SK-N-MC (cell line): ENCODE measurements at places on chromosomes 13 and 19.

DNA sequence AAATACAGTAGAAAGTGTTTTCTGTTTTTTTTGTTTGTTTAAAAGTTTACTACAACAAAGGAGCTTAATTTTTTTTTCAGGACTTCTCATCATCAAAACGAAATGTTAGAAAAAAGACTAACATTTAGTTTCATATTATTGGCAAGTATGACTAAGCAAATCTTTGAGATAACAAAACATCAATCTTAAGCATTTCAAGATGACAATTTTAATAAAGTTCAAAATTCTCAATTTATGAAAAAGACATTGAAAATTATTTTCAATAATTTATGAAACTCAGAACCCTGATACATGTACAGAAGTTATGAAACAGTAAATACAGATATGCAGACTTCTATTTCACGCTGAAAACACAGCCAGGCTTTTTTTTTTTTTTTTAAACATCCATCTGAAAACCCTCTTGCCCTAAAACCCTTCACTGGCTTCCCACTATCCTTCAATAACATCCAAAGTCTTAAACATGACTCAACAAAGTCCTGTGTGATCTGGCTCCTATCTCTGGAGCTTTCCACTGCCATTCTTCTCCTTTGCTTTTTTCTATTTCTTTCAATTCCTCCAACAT, 3.9 kb downstream of the RBM26 start:
- no peak for DNase-seq

GRCh38 chr13:75345193-75345592, 136.8 kb downstream of the TBC1D4 start:
- no peak for DNase-seq

DNA sequence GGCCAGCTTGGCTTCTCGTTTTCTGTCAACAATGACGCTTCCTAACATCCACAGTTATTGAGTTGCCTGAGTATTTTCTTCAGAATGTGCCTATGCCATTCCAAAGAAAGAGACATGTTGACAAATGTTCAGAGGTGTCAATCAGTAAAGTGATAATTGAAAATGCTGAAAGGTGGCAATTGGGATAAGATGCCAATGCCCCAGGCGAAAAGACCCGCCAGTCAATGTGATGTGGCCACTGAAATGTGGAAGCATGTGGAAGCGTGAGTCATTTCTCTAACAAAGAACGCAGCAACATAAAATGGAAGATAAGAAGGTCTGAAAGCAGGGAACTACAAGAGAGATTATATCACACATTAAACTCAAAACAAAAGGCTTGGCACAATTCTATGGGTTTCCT, 882.2 kb upstream of the SLC10A2 start:
- DNase-seq = no peak

DNA sequence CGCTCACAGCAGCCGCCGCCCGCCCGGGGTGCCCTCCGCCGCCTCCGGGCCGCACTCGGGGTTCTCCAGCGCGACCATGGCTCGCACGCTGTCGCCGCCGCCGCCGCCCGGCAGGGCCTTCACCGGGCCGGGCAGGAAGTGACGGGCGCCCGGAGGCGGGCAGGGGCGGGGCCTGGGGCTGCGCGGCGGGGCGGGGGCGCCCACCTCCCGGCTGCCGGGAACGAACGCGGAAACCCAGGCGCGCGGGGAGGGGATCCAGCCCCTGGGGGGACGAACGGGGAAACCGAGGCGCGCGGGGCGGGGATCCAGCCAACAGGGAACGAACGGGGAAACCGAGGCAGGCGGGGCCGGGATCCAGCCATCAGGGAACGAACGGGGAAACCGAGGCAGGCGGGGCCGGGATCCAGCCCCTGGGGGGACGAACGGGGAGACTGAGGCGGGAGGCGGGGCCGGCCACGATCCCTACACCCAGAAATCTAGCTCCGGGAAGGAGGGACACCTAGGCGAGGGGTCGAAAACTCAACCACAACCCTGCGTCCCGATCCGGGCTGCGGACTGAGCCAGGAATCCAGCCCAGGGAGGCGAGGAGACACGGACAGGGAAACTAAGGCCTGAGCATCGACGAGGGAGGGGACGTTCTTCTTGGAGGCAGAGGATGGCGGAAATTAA, at the start of gene R3HDM4:
Gene R3HDM4 (minus strand): TSS at position 140 of the 669 bp plus-strand sequence. CDS start 62 bp downstream, at position 78.
- no peak for DNase-seq

DNA sequence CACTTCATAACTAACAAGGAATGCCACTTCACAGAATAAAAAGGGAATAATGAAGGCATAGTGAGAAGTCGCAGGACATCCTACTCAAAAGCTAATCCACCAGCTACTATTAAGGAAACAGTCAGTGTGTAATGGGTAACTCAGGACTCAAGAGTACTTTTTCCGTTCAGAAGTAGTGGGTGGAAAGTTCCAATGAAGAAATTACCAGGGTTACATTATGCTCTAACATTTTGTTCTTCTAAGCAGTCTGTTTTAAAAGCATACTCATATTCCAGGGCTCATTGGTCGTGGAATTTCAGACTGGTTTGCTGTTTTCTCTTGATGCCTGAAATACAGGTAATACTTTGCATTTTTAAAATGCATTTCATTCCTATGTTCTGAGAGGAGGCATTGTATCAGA, 222.4 kb upstream of the IRS2 start:
- no peak for DNase-seq

GRCh38 chr19:51706885-51707284, 13.8 kb downstream of the SPACA6 start:
- no peak for DNase-seq

- no peak for DNase-seq
Measured at GRCh38 chr19:50398675-50399367, 14.7 kb downstream of the POLD1 start.

- no peak for DNase-seq
Measured at GRCh38 chr19:18000480-18000914, 7.5 kb upstream of the ARRDC2 start.

DNA sequence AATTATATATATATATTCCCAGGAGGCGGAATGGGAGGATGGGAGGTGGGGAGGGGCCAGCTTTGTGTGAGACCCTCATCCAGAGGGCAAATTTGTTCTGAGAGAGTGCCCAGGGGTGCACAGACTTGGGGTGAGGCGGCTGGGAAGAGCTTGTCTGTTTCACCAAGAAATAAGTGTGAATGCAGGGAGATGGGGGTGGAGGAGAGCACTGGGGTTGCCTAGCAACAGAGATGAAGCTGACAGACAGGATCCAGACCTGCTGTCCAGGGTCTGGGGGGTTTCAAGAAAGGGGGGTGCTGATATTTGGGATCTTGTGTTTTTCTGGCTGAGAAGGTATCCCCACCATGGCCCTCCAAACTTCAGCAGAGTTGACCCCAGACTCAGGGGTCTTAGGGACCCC, 18.6 kb upstream of the TNFAIP8L1 start:
- no peak for DNase-seq

GRCh38 chr19:51654783-51655182, 8.2 kb upstream of the SIGLEC14 start:
- no peak for DNase-seq

GRCh38 chr19:39413911-39414608, 1.6 kb downstream of the PLEKHG2 start:
- DNase-seq = no peak
